ENCODE measurements at places on chromosomes 16 and 17.

GRCh38 chr17:21358682-21359482, 17.3 kb upstream of the KCNJ12 start:
- DNase-seq = no peak

DNA sequence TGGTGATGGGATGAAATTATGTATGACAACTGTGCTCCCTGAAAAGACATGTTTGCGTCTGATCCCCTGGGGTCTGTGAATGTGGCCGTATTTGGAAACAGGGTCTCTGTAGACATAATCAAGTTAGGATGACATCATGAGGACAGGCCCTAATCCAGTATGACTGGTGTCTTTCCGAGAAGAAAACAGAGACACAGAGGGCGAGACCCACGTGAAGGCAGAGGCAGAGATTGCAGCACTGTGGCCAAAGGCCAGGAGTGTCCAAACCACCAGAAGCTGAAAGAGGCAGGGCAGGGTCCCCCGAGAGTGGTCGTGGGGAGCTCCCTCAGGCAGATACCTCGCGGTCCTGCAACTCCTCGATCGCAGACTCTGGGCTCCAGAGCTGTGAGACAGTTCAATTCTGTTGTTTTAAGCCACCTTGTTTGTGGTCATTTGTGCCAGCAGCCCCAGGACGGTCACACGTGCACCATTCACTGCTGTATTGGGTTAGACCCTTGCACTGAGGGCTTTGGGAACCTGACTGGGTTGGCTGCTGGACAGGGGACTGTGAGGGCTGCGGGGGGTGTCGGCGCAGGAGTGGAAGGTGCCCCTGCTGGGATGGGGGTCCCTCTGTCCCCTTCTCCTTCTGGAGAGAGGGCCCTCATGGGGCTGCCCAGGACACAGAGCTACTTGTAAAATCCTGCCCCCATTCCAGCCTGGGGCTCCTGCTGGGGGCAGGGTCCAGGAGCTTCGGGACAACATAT, 27.7 kb downstream of the METRNL start:
- DNase-seq = no peak

DNA sequence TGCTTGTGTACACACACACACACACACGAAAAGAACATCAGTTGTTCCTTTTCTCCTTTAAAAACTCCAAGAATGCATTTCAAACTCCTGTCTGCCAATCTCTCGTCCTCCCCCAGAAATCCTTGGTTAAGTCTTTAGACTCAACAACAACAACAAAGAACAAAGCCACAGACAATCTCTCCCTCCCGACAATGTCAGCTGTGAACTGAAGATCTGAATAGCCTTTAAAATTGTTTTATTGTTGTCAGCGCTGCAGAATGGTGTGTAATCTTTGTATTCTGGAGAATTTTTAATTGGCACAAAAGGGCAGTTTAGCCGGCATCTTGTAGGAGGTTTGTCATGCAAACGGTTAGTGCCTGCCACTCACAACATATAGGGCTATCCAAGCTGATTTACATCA, 219.5 kb downstream of the MSI2 start:
- DNase-seq = no peak

- no peak for DNase-seq
Observed at GRCh38 chr16:22098405-22099255, 6.3 kb downstream of the VWA3A start.

DNA sequence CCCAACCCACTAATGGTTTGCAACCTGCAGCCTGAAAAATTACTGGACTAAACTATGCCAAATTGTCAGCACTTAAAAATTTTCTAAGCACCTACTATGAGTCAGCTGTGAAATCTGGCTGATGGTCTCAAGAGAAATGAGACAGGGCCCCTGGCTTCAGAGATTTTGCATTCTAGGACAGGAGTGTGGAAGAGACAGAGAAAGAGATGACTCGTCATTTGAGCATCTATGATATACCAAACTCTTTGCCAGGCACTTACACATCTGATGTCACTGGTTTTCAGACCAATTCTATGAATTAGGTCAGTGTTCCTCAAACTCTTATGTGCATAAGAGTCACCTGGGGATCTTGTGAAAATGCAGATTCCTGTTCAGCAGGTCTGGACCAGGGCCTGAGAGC, 44.4 kb downstream of the CLEC19A start:
- DNase-seq = no peak

GRCh38 chr17:45743626-45744326, 40.3 kb upstream of the CRHR1 start:
- DNase-seq = no peak

DNA sequence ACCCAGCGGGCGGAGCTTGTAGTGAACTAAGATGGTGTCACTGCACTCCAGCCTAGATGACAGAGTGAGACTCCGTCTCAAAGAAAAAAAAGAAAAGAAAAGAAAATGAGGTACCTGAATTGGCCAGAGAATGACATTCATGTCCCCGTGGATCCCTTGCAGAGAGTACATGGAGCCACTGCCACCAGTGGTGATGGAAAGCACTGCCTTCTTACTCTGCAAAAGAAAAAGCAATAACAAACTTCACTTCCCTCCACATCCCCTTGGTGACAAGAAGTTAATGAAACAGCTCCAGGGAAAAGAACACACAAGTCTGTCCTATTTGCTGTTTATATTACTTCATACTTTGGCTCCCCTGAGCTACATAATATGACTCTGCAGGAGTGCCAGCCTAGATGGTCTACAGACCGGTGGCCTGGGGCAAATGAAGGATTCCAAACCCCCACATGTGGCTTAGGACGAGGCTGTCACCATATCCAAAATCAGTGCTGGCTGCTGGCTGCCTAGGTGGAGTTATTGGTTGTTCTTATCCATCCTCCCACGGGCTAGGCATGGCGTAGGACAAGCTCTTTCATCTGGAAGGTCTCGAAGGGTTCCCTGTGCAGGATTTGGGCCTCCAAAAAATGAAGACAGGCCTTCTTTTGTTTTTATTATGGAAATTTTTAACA, 13.3 kb downstream of the NQO1 start:
- no peak for DNase-seq

GRCh38 chr17:11391134-11391533, 150.1 kb downstream of the SHISA6 start:
- DNase-seq = no peak

- no peak for DNase-seq
Observed at GRCh38 chr17:19311016-19311415, 51.5 kb downstream of the B9D1 start.

DNA sequence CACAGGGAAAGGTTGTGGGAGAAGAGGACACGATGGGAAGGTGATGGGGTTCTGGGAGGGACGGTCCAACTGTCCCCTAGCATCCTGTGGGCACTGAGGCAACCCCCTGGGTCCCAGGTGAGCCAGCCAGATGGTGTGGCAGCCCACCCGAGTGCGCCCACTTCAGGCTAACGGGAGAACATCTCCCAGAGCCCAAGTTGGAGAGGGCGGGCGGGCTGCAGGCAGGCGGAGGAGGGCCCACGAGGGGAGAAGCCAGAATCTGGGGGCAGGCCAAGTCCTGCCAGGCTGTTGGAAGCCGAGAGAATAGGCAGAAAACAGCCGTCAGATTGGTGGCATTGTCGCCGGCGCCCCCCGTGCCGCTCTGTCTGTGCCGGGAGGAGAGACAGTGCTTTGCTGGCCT, 13.8 kb upstream of the ABCC3 start:
- DNase-seq = no peak

DNA sequence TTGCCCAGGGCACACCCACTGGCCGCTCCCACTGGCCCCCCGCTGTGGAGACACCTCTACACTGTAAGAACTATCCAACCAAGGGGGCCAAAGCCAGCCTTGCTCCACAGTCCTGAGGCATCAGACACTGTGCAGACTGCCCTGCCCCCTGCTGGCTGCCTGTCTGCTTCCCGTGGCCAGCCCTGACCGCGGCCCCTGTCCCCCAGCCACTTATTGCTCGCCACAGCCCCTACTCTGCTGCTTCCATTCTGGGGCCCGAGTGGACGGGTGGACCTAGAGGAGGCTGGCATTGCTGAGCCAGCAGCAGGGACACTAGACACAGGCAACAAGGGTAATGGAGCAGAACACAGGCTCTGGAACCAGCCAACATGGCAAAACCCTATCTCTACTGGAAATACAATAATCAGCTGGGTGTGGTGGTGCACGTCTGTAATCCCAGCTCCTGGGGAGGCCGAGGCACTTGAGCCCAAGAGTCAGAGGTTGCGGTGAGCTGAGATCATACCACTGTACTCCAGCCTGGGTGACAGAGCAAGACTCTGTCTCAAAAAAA, 19.7 kb upstream of the LRRC37A3 start:
- DNase-seq = peak; percentile 42

- DNase-seq = peak; percentile 25
Observed at GRCh38 chr17:83069931-83070742, 9.3 kb upstream of the METRNL start.

DNA sequence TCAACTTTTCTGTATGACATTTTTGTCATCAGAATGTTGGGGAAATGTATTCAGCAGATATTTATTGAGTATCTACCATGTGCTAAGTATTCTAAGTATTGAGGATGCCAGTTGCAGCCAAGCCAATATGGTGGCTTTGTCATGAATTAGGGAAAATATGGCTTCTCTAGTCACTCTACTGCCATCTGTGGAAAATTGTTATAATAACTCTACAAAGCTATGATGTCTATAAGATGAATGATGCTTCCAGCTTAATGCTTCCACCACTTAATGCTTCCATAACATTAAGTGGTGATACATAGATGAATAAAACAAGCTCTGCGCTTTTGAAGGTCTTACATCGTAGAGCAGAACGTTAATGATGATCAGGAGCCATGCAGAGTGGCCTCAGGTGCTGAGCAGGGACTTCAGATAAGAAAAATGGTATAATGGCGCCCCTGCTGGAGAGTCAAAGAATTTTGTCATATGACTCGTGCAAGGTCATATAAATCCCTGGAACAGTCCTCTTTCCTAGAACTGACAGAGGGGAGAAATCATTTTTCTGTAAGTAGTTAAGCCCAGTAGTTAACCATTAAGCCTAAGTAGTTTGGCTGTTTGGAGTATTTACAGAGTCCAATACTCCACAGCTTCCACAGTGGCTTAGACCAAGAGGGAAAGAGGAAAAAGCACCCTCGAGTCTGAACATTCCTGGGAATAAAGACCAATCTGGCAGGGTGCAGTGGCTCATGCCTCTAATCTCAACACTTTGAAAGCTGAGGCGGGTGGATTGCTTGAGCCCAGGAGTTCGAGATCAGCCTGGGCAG, 2.7 kb upstream of the TMIGD1 start:
- DNase-seq = peak; percentile 37

DNA sequence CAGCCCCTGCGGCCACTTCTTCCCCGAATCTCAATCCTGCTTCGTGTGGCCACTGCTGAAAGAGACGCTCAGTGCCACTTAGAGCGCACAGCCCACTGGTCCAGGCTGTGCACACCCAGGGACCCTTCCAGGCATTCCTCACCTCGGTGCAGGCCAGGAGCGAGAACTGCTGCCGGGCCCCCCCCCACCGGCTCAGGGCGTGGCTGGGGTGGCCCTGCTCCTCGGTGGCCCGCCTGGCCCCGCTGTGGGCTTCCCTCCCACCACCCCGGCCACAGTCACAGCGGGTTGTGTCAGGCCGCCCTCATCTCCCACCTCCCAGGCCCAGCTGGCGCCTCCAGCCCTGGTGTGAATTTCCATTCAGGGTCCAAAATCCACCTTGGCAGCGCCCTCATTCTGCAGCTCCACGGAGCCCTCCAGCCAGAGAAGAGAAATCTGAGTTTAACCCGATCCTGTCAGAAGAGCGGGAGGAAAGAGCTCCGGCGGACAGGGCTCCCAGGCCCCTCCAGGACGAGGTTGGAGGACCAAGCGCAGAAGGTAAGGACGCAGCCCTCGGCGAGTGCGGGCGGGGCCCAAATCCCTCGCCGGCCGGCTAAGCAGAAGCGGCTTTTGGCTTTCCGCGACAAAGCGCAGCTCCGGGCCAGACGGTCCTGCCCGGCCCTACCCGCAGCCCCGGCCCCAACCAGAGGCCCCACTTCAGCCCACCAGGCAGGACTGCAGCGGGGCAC, 12.0 kb downstream of the TBC1D16 start:
- no peak for DNase-seq
